Esophagus muscularis mucosa (tissue), 4 donors: ENCODE measurements at places on chromosomes 12 and 14.

GRCh38 chr12:81000831-81001230 is 63.1 kb upstream of the LIN7A start:
- H3K4me1 ChIP-seq = no peaks in the 10 kb centered on the region
- DNase-seq = no peak
- H3K27ac ChIP-seq = no peak overlapping the region
- H3K4me3 ChIP-seq = no peak overlapping the region

DNA sequence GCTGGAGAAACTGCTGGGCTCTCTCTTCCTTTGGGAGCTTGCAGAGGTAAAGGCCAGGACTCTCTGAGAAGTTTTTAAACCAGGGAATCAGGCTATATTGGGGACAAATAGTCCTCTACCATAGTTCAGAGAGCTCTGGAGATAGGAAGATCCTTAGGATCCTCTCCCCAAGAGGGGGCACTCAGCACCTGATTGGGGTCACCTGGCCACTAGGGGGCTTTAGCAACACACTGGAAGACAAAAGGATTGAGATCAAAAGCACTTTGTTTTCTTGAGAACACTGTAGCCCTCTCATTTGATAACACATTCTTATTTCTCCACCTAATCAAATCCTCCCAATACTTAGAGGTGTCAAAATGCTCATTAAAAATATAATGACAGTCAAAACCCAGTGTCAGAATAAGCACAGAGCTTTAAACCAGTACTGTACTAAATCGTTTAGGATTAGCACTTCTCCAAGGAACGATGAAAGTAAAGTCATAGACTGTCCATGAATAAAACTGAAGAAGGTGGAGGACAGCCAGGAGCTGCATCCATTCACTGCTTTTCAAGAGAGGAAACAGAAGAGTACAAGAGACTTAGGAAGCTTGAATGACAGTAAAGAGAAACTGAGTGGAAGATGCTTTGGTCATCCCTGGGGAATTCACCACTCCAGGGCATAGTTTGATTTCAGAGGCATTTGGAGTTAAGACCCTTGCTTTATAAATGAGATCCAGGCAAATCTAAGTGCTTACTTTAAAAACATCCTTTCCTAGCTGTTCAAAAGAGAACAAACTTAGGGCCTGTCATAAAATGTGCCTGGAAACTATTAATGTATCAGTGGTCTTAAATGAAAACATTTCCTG is 26.5 kb downstream of the BMP4 start:
- no peak overlapping the region for H3K4me3 ChIP-seq
- H3K27me3 ChIP-seq = no peaks in the 10 kb centered on the region
- no peak overlapping the region for H3K27ac ChIP-seq
- H3K36me3 ChIP-seq = no peaks in the 10 kb centered on the region
- DNase-seq = no peak

- DNase-seq = no peak
- H3K4me1 ChIP-seq = peaks cover 23% of the 10 kb centered on the region
- H3K27ac ChIP-seq = no peak overlapping the region
- peaks cover 62% of the 10 kb centered on the region for H3K36me3 ChIP-seq
- H3K4me3 ChIP-seq = no peak overlapping the region
Observed at GRCh38 chr12:116002890-116003536, 274.5 kb downstream of the MED13L start.

DNA sequence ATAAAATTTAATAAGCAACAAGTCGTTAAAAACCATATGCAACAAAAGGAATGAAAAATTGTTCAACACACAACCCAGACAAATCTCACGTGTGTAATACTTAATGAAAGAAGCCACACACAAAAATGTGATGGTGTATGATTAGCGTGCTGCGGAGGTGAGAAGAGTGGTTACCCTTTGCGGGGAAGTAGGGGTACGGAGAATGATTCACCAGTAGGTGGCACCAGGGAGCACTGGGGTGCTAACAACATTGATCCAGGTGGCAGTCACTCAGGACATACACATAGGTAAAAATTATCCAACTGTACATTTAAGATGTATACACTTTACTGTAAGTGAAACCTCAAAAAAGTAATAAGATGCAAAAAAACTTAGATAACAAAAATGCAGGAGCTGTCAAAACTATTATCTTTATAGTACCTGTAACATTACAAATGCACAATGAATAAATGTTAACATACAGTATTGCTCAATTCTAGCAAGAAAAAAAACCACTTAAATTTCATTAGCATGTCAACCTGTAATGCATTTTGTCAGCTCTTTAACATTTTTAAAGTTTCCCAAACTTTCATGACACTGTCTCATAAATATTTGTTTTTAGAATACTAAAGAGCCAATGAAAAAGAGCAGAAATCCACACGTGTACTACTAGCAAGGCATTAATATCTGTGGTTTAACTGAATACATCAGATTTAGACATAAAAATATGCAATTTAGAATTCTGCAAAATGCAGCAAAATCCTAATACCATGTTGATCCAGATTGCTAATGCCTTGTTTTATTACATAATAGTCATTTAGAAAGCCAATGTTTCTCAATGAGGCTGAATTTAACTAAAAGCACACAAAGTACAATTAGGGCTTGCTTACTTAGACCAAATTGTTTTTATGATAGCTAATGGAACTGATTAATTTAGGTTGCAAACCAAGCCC is 46.7 kb downstream of the TMCC3 start:
- no peaks in the 10 kb centered on the region for H3K36me3 ChIP-seq
- DNase-seq = no peak
- no peaks in the 10 kb centered on the region for H3K27me3 ChIP-seq
- H3K27ac ChIP-seq = no peak overlapping the region
- H3K4me1 ChIP-seq = no peaks in the 10 kb centered on the region

GRCh38 chr12:123057513-123058265 is 77.2 kb downstream of the ARL6IP4 start:
- no peaks in the 10 kb centered on the region for H3K36me3 ChIP-seq
- no peak for DNase-seq
- H3K4me1 ChIP-seq = peaks cover 47% of the 10 kb centered on the region

- H3K4me1 ChIP-seq = no peaks in the 10 kb centered on the region
- no peaks in the 10 kb centered on the region for H3K36me3 ChIP-seq
Observed at GRCh38 chr14:38127784-38128183, 79.9 kb upstream of the SSTR1 start.

GRCh38 chr14:32087173-32087861 is 10.2 kb downstream of the ARHGAP5 start:
- H3K27ac ChIP-seq = no peak overlapping the region
- DNase-seq = no peak
- no peaks in the 10 kb centered on the region for H3K27me3 ChIP-seq
- peaks cover 19% of the 10 kb centered on the region for H3K36me3 ChIP-seq
- H3K4me1 ChIP-seq = peaks cover 27% of the 10 kb centered on the region
- H3K4me3 ChIP-seq = no peak overlapping the region

DNA sequence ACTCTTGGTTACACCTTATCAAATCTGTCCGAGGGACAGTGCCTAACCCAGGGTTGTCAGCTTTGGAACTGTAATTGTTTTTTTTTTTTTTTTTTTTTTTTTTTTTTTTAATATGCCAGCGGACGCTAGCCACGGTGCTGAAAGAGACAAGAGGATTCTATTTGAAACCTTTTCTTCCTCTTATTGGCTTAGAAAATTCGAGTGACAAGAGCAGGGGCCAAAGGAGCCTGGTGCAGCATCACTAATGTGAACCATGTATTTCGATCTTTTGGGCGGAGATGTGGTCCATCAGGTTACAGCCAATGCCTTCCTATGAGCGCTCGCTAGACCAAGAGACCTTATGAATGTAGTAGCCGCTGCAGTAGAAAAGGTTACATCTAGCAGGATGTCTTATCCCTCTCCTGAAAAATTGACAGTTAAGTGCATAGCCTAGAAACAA is 922 bp downstream of the PTPRR start:
- no peaks in the 10 kb centered on the region for H3K4me1 ChIP-seq
- no peak for DNase-seq
- H3K27ac ChIP-seq = no peak overlapping the region
- peaks cover 9% of the 10 kb centered on the region for H3K27me3 ChIP-seq
- no peak overlapping the region for H3K4me3 ChIP-seq

DNA sequence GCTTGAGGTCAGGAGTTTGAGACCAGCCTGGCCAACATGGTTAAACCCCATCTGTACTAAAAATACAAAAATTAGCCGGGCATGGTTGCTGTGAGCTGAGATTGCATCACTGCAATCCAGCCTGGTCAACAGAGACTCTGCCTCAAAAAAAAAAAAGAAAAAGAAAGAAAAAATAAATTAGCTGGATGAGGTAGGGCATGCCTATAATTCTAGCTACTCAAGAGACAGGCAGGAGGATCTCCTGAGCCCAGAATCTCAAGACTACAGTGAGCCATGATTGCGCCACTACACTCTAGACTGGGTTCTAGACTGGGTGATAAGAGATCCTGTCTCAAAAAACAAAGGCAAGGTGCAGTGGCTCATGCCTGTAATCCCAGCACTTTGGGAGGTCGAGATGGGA is 16.9 kb downstream of the PPP4R3A start:
- H3K36me3 ChIP-seq = peaks cover 5% of the 10 kb centered on the region
- H3K4me1 ChIP-seq = peaks cover 86% of the 10 kb centered on the region
- DNase-seq = no peak
- no peaks in the 10 kb centered on the region for H3K27me3 ChIP-seq
- no peak overlapping the region for H3K27ac ChIP-seq
- no peak overlapping the region for H3K4me3 ChIP-seq

- no peaks in the 10 kb centered on the region for H3K4me1 ChIP-seq
- H3K27me3 ChIP-seq = no peaks in the 10 kb centered on the region
- no peak overlapping the region for H3K4me3 ChIP-seq
Observed at GRCh38 chr12:98483621-98484503, 31.5 kb upstream of the TMPO start.

- H3K36me3 ChIP-seq = no peaks in the 10 kb centered on the region
- no peak overlapping the region for H3K4me3 ChIP-seq
- no peak overlapping the region for H3K27ac ChIP-seq
- H3K27me3 ChIP-seq = no peaks in the 10 kb centered on the region
- DNase-seq = no peak
Observed at GRCh38 chr12:29921307-29921706, 137.6 kb upstream of the TMTC1 start.

- no peak for DNase-seq
- H3K27ac ChIP-seq = no peak overlapping the region
- H3K4me1 ChIP-seq = no peaks in the 10 kb centered on the region
- H3K27me3 ChIP-seq = no peaks in the 10 kb centered on the region
- H3K4me3 ChIP-seq = no peak overlapping the region
Observed at GRCh38 chr14:56686416-56686815, 106.8 kb downstream of the TMEM260 start.
